ENCODE measurements at places on chromosomes 11 and 22.

DNA sequence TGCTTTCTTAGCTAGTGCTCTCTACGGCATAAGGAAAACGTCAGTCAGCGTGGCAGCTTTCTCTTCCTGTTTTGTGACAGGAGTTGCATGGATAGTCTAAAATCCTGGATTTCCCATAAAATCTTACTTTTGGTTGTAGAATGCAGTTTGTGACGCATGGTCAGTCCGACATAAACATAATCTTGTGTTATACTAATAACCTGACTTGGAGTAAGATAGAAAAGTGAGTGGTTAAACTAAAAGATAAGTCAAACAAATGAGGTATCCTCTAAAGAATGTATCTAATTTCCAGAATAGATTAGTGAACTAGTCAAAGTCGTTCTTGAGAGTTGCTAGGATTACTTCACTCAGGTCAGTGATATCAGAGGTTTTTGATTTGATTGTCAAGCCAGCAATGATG lies 157.6 kb downstream of the PGR start:
- DNase-seq = no peak

- DNase-seq = no peak
These were observed 13.5 kb downstream of the MCAT start for GRCh38 chr22:43129426-43130425.

DNA sequence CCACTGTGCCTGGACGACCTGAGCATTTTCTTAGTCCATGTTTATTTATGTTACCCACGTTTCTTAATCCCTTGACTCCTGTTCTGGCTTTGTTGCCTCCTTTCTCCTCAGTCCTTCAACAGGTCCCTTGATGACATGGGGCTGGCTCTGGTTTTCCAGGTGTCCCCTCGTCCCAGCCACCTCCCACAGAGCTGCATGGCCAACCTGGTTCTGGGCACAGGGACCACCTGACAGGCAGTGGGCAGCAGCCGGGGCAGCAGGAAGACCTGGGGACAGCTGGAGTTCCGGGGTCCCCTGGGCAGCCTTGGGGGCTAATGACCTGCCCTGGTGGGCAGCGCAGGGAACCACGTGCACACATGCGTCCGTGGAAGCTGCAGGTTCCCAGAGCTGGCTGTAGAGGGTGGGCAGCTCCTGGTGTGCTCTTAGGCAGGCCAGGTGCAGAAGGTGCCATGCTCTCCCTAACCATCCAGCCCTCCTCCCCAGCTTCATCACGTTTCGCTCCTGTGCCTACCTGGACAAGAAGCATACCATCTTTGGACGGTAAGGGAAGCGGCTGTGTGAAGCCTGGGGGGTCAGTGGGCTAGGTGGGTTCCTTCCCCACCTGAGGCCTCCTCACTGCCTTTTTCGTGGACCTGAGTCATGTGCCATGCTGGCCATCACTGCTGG lies 27.7 kb downstream of the PPIL2 start:
- DNase-seq = no peak

DNA sequence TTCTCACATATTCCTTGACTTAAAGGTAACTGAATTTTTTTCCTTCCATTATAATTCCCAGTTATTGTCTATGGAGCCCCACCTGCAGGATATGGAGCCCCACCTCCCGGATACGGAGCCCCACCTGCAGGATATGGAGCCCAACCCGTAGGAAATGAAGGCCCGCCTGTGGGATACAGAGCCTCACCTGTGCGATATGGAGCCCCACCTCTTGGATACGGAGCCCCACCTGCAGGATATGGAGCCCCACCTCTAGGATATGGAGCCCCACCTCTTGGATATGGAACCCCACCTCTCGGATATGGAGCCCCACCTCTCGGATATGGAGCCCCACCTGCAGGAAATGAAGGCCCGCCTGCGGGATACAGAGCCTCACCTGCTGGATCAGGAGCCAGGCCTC lies 28.1 kb downstream of the WBP2NL start:
- DNase-seq = no peak

DNA sequence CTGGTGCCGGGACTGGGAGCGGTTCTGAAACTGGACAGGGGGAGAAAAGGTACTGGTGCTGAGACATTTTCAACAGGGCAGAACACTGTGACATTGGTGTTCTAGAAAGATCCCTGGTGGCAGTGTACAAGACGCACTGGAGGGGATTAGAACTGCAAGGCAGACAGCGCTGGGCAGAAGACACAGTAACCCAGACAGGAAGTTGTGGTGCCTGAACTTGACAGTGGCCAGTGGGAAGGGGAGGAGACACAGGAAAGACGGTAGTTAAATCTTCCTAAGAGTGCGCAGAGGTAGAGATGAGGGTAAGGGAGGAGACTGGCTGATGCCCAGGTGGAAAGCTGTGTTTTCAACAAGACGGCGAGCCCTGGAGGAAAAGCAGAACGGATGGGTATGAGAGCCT lies 24.5 kb downstream of the FAM227A start:
- DNase-seq = no peak

DNA sequence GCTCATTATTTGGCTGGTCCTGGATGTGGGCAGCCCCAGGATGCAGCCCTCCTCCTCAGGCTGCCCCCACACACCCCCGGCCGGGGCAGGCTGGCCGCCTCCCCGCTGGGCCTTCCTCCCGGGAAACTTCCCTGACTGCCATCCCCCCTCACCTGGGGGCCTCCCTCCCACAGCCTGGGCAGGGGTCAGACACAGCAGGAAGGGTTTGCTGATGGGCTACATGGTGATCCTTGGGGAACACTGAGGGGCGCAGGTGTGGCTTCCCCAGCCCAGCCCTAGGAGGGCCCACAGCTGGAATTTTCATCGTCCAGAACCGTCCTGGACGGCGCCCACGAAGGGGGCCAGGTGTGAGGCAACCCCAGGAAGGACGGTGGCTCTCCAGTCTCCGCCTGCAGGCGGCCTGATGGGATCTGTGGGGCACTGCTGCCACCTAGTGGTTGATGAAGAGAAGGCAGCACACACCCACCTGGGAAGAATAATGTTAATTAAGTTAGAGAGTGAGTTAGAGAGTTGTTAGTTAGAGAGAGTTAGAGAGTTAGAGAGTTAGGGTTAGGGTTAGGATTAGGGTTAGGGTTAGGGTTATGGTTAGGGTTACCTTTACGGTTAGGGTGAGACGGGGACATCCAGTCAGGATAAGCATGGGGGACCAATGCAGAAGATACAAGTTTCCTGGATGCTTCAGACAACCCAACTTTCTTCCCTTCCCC lies 75.9 kb upstream of the PRR5 start:
- DNase-seq = peak; percentile 65

- DNase-seq = no peak
These were observed 32.7 kb upstream of the PARVG start for GRCh38 chr22:44147821-44148574.

DNA sequence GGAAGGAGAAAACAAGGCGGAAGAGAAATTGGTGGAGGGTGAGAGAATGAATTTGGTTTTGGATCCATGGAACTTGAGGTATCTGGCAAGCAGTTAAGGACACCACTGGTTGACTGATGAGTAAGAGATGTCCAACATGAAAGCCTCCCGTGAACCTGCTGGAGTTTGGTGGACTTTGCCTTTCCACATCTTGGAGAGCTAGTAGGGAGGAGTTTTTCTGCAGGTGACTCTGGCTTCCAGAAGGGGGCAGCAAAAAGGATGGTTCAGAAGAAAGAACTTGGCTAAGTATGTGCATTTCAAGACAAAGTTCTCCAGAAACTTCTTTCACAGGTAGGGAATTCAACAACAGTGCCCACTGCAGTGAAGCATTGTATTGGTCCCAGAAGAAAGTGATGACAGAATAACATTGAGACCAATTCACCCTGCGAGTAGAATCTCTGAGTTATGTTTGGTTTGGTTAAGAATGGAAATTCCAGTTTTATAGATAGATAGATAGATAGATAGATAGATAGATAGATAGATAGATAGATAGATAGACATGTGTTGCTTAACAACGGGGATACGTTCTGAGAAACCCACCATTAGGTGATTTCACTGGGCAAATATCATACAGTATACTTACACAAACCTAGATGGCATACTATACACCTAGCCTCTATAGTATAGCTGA lies 28.5 kb downstream of the DCDC1 start:
- peak; percentile 5 for DNase-seq

GRCh38 chr22:32226326-32227104 lies 21.6 kb upstream of the RFPL2 start:
- DNase-seq = no peak

- no peak for DNase-seq
These were observed 96.3 kb downstream of the KCNQ1 start for GRCh38 chr11:2540992-2541680.

- DNase-seq = no peak
These were observed 472.3 kb downstream of the MN1 start for GRCh38 chr22:27329131-27329850.

GRCh38 chr22:20802922-20803553 lies 29.1 kb downstream of the SERPIND1 start:
- no peak for DNase-seq

GRCh38 chr22:19629720-19630419 lies 84.4 kb upstream of the SEPTIN5 start:
- DNase-seq = peak; percentile 79

DNA sequence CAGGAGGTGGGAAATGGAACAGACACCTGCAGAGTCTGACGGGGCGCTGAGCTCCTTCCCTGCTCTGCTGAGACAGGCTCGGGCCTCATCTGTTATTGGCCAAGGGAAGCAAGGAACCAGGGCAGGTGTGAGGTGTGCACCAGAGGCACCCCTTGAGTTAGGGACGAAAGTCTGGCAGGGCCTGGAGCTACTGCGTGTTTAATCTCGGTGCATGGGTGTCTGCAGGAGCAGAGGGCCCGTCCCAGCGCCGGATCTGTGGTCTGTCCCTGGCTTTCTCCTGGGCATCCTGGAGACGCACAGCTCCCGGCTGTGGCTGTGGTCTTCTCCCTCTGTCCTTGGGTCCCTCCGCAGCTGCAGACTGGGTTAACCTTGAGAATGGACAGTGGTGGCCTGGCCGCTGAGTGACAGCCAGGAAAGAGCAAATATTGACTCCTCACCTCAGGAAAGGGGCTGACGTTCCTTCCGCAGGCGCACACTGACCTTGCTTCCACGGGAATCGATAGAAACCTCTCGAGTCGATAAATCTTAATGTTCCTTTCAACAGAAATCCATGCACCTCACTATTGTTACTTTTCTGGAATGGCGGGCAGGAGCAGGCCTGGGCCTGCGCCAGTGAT lies 975.6 kb downstream of the BRD1 start:
- DNase-seq = no peak

DNA sequence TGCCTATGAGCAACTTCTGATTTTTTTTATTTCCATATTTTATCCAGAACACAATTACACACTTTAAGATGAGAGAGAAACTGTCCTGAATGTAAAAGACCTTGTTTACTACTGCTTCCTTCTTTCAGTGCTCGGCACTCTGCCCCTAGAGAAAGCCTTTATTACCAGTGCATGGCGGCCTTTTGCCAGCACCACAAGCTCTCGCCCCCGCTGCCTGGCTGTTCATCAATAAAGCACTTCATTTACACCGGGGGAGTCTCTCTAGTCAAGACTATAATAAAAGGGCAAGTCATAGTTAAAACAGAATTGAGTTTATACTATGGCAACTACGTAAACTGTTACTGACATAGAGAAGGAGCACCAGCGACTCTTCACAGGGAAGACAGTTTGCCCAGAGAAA lies 259.5 kb downstream of the CADM1 start:
- DNase-seq = no peak

DNA sequence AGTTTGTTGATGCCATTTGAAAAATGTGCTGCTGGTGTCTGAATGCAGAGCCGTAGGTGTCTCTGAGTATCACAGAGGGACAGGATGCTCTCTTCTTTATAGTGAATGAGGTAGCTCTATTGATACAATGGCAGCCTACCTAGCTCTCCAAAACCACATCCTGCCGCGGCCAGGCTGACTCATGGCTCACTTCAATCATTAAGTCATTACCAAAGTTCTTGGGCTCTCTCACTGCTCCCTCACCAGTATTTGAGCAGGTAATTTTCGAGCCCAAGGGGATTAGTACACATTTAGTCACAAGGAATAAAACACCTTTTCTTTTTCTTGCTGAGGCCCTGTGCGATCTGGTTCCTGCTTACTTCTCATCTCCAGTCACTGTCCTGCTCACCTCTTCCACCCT lies 509.0 kb upstream of the LARGE1 start:
- DNase-seq = no peak

- DNase-seq = no peak
These were observed 1.4 kb downstream of the TBX1 start for GRCh38 chr22:19761725-19762567.

- no peak for DNase-seq
These were observed 4.6 kb downstream of the FRMD8 start for GRCh38 chr11:65390996-65391395.

DNA sequence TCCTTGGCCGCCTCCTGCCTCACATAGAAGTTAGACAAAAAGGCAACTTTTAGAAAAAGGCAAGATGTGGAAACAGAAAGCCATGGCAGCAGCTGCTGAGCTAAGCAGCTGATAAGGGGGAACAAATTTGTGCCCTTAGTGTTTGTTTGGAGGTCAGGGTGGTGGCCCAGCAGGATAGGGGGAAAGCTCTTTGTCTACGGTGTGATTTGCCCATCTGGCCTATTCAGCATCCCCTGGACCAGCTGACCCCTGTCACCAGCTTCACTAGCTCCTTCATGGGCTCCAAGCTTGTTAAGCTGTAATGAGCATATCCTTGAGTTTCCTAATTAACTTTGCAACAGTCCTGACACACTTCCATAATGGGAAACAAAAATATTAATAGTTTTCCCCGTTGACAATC lies 5.9 kb upstream of the ME3 start:
- DNase-seq = no peak

GRCh38 chr11:92670308-92670890 lies 299.1 kb upstream of the MTNR1B start:
- no peak for DNase-seq

DNA sequence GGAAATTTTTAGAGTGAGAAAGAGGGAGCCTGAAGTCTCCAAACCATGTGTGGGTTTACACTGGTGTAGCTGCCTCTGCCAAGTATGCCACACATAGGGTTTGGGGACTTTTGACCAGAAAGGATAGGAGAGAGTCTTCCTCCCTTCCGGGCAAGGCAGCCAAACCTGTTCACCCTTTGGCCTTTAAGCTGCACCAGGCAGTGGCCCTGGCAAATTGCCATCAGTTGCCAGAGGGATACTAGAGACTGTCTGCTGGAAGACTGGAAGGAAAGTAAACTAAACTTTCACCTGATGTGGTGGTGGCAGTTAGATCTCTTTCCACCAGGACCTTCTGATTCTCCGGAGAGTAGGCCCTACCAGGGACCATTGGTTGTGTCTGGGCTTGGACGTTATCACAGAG lies 1263.2 kb downstream of the FAM181B start:
- DNase-seq = no peak

- peak; percentile 60 for DNase-seq
These were observed 4.9 kb upstream of the CELSR1 start for GRCh38 chr22:46542011-46542985.

DNA sequence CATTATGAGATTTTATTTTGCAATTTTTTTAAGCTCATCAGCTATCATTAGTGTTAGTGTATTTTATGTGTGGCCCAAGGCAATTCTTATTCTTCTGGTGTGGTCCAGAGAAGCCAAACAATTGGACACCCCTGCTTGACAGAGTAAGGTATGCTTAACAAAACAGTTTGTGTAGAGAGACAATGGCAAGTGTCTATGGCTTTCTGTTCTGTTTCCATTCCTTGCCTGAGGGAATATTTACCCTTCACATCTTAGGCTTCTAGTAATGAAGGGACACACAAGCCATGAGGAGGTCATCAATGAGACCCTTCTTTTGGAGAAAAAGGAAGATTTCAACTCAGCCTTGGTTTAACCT lies 1278.4 kb upstream of the TENM4 start:
- no peak for DNase-seq
